ENCODE measurements at places on chromosomes 6 and 20.

- DNase-seq, result no peak
Observed at GRCh38 chr6:163419413-163420288, 5.1 kb downstream of the QKI start.

DNA sequence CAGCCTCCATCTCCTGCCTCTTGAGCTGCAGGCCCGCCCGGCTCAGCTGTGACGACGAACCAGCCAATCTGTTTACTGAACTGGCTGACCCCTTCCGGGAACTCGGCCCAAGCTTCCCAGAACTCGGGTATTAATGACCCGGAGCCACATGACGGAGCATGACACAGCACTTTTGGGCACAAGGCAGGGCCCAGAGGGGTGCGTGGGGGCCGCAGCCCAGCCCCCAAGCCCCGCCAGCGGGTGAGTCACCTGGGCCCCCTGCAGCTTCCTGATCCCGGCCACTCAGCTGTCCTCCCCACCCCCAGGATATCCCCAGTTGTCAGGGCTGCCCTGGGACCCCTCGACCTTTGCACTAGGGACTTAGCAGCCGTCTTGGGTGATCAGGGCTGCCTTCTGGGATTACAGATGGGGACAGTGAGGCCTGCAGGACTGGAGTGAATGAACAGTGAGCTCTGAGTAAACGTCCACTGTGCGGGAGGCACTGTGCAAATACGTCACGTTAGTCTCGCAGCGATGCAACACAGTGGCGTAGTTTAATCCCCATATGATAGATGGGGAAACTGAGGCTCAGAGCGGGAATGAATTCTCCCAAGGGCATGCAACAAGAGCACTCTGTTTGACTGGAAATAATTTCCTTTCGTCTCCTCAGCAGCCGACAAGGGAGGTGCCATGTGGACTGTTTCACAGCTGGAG, 102.1 kb downstream of the CEBPB start:
- DNase-seq, result no peak

- no peak for DNase-seq
Observed at GRCh38 chr6:109342506-109342905, 39.8 kb downstream of the CD164 start.

- DNase-seq, result no peak
Observed at GRCh38 chr6:156879186-156879585, 102.0 kb downstream of the ARID1B start.

DNA sequence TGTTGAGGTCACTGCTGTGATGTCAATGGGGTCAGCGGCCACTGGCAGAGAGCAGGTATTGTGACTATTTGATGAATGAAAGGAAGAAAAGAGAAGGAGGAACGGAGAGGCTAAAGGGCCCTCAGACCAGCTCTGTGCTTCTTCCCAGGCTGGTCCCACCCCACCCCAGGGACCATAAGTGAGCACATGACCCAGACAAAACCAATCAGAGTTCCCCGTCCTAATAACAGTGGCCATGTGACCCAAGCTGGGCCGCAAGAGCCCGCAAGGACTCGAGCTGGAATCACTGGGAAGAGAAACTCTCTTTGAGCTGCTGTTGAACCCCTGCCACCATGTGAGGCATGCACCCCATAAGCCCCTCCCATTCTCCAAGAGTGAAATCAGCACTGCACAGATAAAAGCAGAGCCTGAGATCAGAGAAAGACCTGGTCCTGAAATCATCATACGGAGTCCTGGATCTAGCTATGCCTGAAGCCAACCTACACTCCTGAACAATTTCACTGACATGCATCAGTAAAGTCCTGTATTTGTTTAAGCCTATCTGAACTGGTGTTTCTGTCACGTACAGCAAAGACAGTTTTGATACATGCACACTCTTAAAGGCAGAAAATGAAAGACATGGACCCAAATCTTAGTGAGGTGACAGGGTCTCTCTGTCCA, 90.2 kb downstream of the PREX1 start:
- no peak for DNase-seq

- DNase-seq, result no peak
Observed at GRCh38 chr6:22334778-22335177, 37.9 kb upstream of the PRL start.

DNA sequence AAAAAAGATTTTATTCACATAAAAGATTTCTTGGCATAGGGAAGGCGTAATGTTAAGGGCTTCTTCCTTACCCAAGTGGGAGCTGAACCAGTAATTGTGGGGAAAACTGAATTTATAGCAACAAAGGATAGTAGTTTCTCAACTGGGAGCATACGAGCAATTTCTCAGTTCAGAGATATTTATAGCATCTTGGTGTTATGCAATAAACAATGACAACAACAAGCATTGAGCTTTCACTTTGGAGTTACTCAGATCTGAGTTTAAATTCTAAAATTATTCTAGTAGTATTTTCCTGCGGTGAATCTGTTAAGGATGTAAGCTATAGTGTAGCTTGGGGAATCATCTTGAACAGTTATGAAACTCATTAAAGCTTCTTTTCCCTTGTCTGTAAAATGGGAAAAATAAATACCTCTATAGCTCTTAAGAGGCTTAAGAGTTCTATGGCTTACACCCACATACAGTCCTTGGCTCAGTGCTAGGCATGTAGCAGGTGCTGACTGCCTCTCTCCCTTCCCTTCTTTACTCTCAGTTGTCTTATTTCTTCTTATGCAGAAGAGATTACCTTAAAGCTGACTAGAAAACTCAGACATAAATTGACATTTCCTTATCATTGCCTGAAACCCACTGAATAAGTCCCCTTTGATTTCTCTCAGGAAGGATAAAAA, 58.8 kb downstream of the SAMD5 start:
- no peak for DNase-seq

DNA sequence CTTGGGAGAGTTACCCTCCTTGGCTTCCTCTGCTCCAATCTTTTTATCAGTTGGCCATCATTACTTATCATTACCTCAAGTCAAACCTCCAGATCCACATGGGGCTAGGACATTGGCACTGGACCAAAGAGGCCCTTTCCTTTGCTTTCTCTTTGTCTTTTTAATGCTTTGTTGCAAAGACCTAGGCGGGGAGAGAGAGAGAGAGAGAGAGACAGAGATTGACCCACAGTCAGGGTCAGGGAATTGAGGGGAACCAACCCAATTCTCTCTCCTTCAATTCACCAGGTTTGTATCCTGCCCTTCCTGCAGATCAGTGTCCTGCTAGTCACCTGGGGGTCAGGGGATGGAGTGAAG, 3.5 kb upstream of the VEGFA start:
- no peak for DNase-seq

DNA sequence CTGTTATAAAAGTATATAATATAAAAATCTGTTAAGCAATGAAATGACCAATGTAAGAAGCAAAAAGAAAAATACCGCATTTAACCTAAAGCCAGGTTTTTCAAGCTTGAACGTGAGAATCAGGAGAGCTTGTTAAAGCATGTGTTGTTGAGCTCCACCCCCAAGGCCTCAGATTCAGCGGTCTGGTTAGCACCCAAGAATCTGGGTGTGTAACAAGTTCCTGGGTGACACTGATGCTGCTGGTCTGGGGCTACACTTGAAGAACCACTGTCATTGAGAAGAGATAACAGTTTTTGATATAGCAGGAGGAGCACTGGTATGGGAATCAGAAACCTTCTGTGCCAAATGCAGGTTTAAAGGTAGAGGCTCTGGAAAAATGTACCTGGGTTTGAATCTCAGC, 154.0 kb downstream of the ID4 start:
- DNase-seq, result no peak

GRCh38 chr6:147438758-147439528, 69.5 kb upstream of the SAMD5 start:
- no peak for DNase-seq

- DNase-seq, result no peak
Observed at GRCh38 chr6:39322306-39322850, at the start of gene KCNK16. Gene KCNK16, minus strand, starts transcription at chr6:39322702. Its CDS starts 162 bp downstream, at chr6:39322540.

DNA sequence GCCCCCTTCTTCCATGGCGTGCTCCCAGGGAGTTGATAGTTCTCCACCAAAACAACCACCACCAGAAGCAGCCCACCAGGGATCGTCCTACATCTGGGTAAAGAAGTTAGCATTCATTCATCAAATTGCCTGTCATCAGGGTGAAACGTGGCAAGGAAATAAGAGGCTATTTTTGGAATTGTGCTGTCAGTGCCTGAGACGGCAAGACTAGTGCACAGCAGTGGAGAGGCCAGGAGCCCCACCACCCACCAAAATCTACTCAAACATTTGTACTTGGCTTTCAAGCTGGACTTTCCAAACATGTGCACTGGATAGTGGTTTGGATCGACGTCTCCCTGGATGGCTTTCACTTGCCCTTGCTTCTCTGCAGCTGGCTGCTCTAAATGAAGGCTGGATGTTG, 44.8 kb downstream of the TXNDC5 start:
- DNase-seq, result no peak

DNA sequence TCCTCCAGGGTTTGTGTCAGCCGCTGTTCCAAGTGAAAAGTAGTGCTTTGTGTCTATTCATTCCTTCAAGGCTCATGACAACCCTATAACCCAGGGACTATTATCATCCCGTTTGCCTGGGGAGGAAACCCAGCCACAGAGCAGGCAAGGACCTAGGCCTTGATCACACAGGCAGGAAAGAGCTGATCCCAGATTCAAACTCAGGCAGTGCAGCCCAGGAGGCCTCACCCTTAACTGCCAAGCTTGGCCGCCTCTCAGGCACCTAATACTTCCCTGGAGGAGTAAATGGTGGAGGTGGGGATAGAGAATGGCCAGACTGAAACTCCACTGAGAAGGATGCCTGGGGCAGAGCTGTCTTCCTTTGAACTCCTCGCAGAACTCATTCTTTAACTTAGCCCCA, 215.1 kb upstream of the QKI start:
- no peak for DNase-seq

GRCh38 chr6:137661601-137662000, 167.4 kb upstream of the OLIG3 start:
- peak; percentile 11 for DNase-seq

DNA sequence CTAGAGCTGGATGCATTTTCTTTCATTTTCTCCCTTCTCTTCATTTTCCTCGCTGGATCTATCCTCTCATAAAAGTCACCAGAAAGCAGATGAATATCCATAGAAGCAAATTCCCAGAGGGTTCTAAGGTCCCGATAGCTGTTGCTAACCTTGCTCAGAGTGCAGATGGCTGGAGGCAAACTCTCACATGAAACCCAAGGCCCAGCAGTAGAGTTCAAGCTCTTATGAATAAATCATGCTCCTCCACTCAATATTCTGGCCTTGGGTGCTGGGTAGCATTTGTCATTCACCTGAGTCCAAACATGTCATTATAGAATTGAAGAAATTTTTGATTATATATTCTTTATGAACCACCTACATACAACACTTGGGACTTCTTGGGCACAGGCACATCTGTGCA, 539.7 kb upstream of the MARCKS start:
- no peak for DNase-seq

DNA sequence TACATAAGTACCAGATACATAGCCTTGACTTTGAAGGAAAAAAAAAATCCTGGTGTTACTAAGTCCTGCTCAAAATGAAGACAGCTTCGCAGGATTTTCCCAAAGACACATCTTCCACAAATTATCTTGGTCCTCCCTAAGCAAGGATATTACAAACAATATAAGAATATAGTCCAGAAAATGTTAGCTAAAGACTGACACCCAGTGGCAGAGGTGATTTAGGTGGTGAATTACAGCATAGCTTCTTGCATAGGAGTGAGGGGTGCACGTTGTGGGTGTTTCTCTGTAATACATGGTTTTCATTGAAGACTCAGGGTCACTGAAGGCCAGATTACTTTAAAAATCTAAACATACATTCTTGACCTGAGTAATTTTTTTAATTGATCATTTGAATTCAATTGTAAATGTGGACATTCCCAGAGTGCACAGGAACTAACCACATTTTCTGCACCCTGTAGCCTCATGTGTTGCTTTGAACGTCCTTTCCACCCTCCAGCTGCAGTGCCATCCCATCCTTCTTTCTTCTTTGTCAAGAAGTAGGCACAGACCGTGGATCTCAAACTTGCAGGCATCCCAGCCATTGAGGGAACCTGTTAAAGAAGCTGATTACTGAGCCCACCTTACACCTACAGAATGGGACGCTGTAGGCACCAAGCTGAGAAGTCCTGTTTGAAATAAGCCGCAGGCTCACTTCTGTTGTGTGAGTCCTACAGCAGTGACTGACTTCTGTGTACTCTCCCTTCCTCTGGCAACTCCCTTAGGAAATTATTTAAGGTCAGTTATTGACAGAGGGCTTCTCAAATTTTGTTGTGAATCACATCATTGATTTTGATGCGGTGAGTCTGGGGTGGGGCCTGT, 102.6 kb downstream of the PERP start:
- DNase-seq, result peak; percentile 30

GRCh38 chr6:4287811-4288244, 152.5 kb upstream of the ECI2 start:
- no peak for DNase-seq

- no peak for DNase-seq
Observed at GRCh38 chr6:151534576-151534975, 40.8 kb downstream of the CCDC170 start.

- DNase-seq, result no peak
Observed at GRCh38 chr6:148934961-148935360, 188.1 kb downstream of the UST start.

DNA sequence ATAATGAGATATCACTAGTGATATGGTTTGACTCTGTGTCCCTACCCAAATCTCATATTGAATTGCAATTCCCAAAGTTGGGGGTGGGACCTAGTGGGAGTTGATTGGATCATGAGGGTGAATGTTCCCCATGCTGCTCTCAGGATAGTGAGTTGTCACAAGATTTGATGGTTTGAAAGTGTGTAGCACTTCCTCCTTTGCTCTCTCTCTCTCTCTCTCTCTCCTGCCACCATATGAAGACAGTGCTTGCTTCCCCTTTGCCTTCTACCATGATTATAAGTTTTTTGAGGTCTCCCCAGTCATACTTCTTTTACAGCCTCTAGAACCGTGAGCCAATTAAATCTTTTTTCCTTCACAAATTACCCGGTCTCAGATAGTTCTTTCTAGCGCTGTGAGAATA, 1002.0 kb upstream of the ADGRB3 start:
- DNase-seq, result no peak

DNA sequence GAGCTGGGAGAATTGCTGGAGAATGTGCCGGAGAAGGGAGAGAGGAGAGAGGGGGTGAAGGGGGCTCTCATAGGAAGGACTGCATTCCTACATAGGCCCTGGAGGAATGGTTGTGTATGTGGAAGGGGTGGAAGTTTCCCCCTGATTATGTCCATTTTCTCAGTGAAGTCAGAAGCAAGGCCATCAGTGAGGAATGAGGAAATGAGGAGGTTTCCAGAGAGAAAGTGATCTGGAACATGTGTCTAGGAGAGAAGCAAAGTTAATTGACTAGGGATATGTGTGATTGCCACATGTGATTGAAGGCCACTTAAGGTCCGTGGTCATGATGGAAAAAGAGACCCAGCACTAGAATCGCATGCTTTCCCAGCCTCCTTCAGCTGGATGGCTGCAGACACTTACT, 42.3 kb downstream of the TBPL1 start:
- DNase-seq, result no peak

DNA sequence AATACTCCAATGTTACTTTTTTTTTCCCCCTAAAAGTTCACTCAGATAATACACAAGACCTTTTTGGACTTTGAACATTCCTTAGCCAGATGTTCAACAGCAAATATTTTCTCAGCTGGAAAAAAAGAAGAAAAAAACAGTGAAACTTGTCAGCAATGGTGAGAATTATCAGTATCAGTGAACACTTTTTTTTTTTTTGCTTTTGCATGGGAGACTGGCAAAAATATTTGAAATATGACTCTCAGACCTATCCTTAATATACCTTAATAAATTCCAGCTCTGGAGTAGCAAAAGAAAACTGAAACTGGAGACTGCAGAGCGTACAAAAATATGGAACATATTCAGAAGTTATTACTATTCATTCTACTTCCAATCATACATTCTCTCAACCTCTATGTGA, 92.3 kb downstream of the RFPL4B start:
- DNase-seq, result no peak

Data from endothelial cell (in vitro differentiated cells).